ENCODE measurements at places on chromosomes 11 and 22.

GRCh38 chr22:32882360-32882755 lies 80.9 kb downstream of the TIMP3 start:
- DNase-seq: no peak

GRCh38 chr11:129414144-129414872 lies 38.7 kb downstream of the BARX2 start:
- DNase-seq: no peak

DNA sequence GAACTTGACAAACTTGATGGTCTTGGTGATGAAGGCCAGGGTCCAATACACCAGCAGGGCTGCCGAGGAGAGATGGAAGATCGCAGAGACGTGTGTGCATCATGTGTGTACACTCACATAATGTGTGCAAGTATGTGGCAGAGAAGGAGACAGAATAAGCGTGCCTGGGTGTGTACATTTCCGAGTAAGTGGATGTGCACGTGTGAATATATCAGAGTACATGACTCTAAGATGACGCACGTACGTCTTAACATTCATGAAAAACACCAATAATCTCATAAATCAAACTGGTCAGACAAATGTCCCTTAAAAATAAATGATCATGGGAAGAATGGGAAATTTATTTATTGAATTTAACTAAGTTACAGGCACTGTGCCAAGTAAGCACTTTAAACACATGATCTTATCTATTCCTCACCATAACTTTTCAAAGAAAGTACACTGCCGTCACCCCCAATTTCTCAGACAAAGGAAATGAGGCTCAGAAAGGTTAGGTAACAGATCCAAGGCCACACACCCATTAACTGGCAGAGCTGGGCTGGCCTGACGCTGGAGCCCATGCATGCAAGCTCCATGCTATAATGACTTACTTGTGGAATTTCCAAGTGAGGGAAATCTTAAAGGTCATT lies 13.0 kb downstream of the ABCC8 start:
- no peak for DNase-seq

- peak; percentile 81 for DNase-seq
Observed at GRCh38 chr11:62394825-62395538, 23.9 kb upstream of the SCGB1A1 start.

DNA sequence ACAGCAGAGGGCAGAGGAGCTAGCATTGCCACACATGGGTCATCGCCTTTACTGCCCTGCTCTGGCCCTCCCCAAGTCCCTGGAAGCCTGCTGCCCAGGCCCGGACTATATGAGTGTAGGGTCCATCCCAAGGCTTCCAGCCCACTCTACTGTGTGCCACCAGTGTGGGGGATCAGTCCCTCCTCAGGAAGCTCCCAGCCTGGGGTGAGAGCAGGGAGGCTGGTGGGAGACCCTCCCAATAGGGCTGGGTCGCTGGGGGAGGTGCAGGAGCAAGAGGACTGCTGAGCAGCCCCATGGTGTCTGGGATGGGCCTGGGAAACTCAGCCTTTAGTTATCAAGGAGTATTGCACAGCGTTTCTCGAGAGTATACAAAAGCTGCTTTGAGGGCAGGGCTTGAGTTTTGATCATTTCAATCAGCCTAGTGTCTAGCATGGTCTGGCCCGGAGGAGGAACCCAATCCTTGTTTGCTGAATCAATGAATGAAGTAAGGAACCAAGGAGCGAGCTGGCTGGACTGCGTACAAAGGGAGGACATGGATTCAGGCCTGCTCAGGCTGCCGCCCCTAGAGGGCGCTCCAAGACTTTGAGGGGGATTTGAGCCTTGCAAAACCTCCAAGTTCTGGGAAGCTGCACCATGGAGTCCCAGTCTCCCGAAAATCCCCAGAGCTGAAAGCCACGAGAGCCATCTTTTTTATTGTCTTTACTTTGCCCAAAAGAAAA lies 89.0 kb upstream of the PARVA start:
- peak; percentile 83 for DNase-seq

DNA sequence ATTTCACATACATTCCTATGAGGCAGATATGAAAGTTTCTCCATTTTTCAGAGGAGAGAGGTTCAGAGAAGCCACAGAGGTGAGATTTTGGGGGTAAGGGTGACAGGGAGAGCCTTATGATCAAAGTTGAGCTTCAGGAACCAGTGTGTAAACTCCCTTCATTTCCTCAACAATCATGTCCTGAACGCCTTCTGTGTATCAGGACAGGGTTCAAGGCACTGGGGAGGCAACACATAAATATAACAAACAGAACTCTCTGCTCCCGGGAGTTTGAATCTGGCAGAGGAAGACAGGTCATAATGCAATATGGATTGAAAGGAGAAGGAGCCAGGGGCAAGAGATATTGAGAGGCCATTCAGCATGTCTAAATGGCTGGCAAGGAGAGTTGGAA lies 28.0 kb downstream of the AMOTL1 start:
- no peak for DNase-seq

DNA sequence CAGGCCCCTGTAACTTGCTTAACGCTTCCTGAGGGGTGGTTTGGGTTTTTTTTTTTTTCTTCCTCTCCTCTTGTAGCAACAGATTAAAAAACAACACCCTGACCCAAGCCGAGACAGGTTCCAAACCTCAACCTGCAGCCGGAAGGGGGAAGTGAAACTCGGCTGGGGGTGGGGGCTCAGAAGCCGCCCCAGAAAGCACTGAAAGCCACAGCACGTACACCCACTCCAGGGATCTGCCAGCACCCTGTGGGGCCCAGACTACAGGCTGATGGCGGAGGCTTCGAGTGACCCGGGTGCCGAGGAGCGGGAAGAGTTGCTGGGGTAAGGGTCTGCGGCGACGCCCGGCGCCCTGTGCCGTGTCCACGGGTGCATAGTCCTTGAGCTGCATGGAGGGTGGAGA lies at the start of gene LSP1:
Gene LSP1 (plus strand): TSS at position 208 of the 400 bp plus-strand sequence. CDS start 61 bp downstream, at position 269.
- peak; percentile 25 for DNase-seq

DNA sequence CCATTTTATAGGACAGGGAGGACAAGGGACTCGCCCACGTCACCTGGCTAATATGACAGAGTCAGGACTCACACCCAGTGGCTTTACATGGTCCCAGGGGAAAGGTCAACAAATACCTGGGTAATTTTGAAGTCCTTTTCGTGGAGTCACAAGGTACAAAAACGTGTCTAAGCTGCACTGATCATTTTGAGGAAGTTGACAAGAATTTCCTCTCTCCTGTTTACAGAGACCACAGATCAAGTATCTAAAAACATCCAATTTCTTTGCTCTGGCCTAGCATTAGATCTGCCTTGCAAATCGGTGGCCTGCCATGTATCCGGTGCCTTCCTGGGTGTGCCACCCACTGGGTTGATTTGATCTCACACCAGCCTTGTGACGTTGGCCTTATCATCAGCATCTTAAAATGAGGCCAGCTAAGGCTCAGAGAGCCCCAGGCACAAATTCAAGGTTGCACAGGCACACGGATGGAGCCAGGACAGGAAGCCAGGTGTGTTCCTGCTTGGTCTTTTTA lies 17.6 kb downstream of the GDPD5 start:
- no peak for DNase-seq

GRCh38 chr11:15685306-15685705 lies 570.6 kb downstream of the INSC start:
- no peak for DNase-seq

DNA sequence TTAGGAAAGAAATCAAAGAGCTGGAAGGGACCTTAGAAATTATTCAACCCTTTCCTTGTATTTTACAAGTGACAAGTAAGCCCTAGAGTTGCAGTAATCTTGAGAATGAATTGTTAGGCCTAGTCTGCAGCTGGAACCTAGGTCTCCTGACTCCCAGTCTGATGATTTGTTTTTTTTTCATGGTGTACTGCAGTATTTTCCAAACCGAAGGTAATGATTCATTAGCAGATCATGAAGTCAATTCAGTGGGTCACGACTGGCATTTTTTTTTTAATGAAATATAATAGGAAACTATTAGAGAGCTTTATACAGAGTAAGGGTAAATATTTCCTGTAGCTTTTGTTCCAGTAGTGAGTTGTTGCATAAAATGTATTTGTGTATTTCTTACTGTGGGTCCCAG lies 42.8 kb downstream of the EXT2 start:
- no peak for DNase-seq
